Activated CD4-positive, alpha-beta T cell treated with anti-CD3 and anti-CD28 coated beads, Interleukin-10, Interleukin-2, amounts not matched to agents 100 ng/mL and 50 ng/mL, durations not matched to agents 16 hours and 8 hours (primary cell): ENCODE measurements at places on chromosomes 11 and 22.

DNA sequence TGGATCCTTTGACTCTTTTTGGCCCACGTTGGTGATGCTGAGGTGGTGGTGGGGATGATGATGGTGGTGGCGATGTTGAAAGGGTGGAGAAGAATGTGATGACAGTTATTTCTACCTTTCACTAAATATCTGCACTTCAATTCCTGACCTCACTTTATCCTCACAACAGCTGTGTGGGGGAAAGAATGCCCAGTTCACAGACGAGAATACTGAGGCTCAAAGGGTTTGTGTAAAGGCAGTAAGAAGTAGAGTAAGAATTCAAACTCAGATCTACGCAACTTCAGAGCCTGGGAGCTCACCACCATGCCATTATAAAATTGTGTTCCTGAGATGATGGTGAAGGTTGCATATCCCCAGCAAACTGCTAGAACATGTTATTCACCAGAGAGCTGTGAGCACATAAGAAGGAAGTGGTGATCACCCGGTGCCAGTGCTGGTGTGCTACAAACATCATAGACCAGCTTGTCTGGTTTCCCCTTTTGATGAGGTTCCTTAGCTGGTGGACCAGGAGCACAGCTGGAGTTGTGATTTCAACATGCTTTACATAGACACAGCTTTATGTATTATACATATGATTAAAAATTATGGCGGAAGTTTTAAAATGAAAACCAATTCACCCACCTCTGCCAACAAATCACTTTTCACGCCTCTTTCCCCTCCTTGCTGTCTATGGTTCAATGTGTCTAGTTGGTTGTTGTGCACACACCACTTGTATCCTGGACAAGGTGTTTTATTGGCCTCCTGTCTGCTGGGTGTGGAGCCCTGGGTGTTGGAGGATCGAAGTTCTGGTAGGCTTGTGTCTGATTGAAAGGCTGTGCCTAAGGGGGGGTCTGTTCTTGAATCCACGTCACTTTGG, 6.2 kb downstream of the ST14 start:
- no peak for DNase-seq

DNA sequence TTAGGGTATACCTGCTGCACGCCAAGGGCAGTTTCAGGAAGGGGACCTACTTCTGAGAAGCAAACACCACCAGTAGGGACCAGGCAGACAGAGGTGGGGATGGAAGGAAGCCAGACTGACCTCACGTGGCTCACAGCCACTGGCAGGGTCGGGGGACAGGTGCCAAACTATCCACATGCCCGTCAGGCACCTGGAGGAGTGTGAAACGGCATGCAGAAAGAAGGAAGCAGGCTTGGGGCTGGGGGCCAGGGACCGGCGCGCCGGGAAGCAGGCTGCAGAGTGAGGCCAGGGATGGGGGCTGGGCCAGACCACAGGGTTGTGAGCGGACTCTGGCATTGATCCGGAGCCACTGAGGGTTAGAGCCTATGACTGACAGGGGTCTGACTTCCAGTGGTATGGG, 47.5 kb downstream of the CDKN1C start:
- no peak for DNase-seq

- peak; percentile 74 for DNase-seq
These were observed 5.5 kb downstream of the TTC28 start for GRCh38 chr22:28674121-28674563.

- DNase-seq = no peak
These were observed 69.7 kb upstream of the SLC6A5 start for GRCh38 chr11:20529757-20530156.

DNA sequence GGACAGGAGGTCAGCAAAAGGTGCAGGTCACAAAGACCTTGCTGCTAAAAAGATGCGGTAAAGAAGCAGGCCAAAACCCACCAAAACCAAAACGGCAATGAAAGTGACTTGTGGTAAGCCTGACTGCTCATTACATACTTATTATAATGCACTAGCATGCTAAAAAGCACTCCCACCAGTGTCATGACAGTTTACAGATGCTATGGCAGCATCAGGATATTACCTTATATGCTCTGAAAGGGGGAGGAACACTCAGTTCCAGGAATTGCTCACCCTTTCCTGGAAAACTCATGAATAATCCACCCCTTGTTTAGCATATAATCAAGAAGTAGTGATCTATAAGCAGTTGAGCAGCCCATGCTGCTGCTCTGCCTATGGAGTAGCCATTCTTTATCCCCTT, 45.2 kb upstream of the SLC5A12 start:
- no peak for DNase-seq

GRCh38 chr22:26435327-26436093, 6.5 kb downstream of the ASPHD2 start:
- no peak for DNase-seq

- DNase-seq = no peak
These were observed 716 bp downstream of the AMOTL1 start for GRCh38 chr11:94768602-94769541.
